Activated T-cell treated with anti-CD3 and anti-CD28 coated beads for 4 hours (primary cell): ENCODE measurements at places on chromosomes 1 and 21.

GRCh38 chr1:87451229-87451920 lies 122.7 kb downstream of the LMO4 start:
- no peak for DNase-seq

- no peak for DNase-seq
Measured at GRCh38 chr1:226568975-226569741, 20.6 kb downstream of the STUM start.

- no peak for DNase-seq
Measured at GRCh38 chr1:1593834-1594601, 5.9 kb downstream of the FNDC10 start.

- no peak for DNase-seq
Measured at GRCh38 chr1:82606546-82606945, 805.8 kb downstream of the ADGRL2 start.

DNA sequence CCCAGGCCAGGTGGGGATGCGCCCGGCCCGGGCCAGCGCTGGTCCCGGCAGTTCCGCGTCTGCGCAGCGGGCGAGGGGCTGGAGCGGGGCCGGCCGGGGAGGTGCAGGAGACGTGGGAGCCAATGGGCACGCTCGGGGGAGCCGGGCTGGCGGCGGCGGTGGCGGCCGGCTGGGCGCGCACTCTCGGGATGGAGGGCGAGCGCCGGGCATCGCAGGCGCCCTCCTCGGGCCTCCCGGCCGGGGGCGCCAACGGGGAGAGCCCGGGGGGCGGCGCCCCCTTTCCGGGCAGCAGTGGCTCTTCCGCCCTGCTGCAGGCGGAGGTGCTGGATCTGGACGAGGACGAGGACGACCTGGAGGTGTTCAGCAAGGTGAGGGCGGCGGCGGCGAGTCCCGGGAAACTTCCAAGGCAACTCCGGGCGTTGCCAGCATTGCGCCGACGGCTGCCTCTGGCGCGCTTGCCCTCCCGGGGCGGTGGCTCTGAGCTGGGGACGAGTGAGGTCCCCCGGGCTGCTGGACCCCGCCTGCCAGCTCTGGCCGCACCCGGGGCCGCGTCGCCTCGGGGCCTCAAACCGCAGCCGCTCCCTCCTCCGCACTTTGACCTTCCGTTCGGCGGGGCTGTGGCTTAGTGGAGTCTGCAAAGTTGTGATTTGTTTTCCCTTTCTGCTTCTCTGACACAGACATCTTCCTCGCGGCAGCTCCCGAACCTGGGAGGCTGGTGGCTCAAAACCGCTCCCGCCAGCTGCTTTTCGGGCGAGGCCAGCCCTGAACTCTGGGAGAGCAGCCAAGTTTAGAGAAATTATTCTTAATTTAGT lies at the start of gene SNX7:
Gene SNX7 (plus strand): TSS at position 178 of the 812 bp plus-strand sequence. CDS start 11 bp downstream, at position 189.
- DNase-seq: no peak

DNA sequence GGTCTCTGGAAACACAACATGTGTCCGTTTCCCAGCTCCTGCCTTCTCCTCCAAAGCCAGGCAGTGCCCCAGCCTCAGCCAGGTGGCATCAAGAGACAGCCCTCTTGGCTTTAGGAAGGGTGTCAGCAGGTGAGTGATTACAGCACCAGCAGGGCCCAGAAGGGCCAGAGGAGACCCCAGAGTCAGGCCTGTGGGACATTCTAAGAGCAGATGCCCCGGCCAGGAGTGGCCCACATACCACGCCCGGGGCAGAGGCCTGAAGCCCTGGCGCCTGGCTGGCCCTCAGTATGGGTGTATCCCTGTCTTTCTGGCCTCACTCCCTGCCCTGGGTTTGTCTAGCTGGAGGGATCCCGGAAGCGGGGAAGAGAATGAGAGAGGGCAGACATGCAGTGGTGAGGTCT lies 109.2 kb downstream of the CASZ1 start:
- no peak for DNase-seq

DNA sequence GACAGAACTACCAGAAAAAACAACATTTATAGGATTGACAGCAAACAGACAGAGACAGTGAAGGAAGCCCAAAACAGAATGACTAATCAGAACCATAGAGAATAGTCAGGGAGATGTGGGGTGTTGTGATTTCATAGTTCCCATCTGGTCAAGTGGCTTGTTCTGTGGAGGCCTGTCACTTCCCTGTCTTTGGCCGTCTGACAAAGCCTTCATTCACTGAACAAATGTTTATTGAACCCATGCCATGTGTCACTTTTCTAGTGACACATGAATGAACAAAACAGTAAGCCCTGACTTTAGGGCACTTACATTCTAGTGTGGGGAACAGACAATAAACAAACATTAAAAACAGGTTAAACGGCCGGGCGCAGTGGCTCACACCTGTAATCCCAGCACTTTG lies 3.2 kb upstream of the SRRM1 start:
- DNase-seq: no peak

- DNase-seq: no peak
Measured at GRCh38 chr1:16375521-16376340, 8.7 kb downstream of the SZRD1 start.

- DNase-seq: no peak
Measured at GRCh38 chr1:77942400-77943140, 36.3 kb downstream of the FUBP1 start.

GRCh38 chr1:94855307-94855700 lies 35.1 kb downstream of the SLC44A3 start:
- DNase-seq: no peak

- DNase-seq: no peak
Measured at GRCh38 chr1:193543259-193543658, 356.8 kb upstream of the B3GALT2 start.

DNA sequence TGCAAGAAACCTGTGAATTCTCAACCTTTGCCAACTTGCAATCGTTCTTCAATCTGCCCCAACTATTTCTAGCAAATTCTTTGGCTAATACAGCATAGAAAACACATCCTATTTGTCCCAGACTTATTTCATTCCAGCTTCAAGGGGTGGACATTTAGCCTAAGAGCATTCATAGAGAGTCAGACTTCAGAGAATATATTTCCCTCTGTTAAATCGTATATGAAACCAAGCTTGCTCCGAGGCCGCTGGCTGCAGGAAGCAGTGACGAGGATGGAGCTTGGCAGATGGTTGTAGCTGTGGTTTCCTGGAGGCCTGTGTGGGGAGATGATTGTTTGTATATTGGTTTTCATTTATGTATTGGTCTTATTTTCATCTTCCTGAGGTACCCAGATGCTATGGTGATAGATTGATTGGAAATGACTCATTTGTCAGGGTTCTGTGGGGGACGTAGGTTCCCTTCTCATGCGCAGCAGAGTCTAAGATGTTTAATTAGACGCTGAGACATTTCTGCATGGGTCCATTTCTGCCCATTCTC lies 26.1 kb downstream of the MAN1C1 start:
- peak; percentile 37 for DNase-seq

GRCh38 chr1:156504438-156504813 lies 3.9 kb upstream of the MEF2D start:
- DNase-seq: no peak

GRCh38 chr1:87202451-87202850 lies 126.2 kb upstream of the LMO4 start:
- no peak for DNase-seq

- DNase-seq: no peak
Measured at GRCh38 chr1:38044221-38045215, 2.1 kb downstream of the POU3F1 start.

DNA sequence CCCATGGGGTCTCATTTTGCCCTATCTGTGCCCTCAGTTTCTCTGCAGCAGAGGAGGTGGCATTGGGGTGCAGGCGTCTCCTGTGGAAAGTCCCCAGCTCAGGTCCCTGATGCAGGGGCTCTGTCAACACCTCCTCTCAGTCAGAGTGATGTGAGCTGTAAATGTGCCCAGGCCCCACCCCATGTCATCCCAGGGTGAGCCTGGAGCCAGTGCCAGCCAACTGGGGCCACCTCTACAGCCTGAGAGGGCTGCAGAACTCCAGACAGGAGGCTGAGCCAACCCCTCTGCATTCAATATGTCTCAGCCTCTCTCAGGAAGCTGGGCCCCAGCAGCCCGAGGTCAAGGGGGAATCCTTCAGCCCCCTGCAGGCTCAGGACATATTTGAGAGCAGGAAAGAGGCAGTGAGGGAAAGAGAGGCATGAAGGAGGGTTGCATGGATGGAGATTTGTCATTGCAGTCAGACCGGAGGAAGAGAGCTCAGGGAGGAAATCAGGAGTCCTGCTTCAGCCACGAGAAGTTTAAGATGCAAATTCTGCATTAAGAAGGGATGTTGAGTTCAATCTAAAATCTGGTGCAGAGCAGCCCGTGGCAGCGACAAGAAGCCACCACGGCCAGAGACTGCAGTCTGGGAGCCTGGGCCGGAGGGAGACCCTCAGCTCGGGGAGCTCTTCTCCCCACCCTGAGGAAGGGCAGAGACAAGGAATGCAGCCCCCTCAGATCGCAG lies 288.2 kb upstream of the VAMP3 start:
- no peak for DNase-seq

DNA sequence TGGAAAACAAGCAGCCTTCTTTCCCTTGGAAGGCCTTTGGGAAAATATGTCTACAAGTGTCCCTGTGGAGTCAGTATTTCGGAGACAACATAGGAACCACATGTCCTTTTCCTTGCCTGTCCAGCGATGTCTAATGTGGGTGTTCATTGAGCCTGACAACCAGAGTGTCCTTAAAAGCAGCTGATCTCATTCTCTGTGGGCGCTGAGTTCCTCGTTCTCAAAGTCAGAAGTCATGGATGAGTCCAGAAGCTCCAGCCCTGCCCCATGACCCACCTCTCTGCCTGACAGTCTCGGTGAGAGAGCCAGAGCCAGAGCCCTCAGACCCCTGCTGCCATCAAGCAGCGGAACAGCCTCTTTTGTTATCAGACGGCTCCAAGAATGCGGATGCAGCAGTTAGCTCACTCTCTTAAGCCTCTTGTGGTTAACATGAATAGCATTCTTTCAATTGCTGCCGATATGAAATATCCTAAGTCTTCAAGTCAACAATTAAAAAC lies 329.2 kb downstream of the TGFB2 start:
- no peak for DNase-seq

DNA sequence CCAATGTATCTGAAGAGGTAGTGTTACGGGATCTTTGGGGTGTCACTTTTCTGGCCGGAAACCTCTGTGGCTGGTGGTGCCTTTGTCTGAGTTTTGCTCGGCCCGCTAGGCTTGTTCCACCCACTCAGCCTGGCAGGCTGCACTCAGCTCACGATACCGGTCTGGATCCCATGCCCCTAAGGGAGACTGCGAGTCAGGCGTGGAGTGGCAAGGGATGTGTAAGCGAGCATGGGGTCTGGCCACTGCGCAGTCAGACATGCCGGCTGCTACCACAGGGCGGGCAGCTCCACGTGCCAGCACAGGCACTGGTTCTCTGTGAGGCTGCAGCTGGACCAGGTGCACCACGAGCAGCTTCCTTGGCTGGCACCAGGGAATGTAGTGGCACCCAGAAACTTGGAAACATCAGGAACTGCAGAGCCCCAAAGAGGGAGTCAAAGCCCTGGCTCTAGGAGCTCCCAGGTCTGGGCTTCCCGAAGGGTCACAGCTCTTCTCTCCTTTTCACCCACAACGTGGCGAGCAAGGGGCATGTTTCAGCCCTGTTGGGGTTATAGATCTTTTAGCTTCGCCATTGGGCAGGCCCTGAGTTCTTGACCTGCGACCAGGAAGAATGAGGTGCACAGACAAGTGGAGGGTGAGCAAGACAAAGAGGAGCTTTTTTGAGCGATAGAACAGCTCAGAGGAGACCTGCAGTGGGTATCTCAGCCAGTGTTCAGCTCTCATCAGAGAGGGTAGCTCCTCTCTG lies 23.8 kb upstream of the LRRC8C start:
- peak; percentile 45 for DNase-seq

DNA sequence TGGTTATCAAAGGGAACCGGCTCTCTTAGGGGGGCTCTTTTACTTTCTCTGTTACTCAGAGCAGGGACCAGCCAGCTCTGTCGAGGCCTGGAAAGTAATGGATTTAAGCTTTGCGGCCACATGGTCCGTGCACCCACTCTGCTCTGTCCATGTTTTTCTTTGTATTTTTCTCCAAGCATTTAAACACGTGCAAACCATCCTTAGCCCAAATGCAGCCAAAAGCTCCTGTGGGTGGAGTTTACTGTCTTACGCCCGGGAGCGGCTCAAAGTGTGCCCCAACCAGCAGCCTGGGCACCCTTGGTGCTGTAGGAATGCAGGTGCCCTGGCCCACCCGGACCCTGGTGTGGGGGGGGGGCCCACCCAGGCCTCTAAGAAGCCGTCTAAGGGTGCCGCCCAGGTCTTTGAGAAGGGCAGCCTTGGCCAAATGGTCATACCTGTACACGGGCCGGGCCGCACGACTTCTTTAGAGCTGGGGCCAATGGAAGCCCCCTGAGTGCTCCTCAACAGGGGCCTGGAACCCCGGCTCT lies 29.2 kb upstream of the POFUT2 start:
- no peak for DNase-seq

DNA sequence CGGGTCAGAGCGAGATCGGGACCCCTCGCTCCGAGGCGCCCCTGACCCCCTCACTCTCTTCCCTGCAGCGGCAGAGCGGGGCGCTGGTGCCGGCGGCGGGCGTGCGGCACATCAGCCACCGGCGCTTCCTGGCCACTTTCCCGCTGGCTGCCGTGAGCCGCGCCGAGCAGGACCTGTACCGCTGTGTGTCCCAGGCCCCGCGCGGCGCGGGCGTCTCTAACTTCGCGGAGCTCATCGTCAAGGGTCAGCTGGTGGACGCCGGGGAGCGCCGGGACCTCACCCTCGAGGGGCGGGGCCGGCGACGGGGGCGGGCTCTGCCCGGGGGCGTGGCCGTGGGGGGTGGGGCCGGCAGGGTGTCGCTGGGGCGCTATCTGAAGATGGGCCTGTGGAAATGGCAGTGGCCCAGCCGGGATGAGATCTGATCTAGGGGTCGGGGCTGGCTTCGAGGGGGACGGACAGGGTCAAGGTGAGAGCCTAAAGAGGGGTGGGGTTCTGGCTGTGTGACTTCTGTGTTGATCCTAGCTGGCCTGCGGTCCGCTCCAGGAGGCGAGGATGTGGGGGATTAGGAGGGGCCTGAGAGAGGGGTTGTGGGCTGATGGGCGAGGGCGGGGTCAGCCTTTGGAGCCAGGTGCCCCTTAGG lies 23.6 kb downstream of the PTPRU start:
- peak; percentile 34 for DNase-seq

GRCh38 chr1:27666791-27667254 lies 5.2 kb downstream of the IFI6 start:
- DNase-seq: no peak

DNA sequence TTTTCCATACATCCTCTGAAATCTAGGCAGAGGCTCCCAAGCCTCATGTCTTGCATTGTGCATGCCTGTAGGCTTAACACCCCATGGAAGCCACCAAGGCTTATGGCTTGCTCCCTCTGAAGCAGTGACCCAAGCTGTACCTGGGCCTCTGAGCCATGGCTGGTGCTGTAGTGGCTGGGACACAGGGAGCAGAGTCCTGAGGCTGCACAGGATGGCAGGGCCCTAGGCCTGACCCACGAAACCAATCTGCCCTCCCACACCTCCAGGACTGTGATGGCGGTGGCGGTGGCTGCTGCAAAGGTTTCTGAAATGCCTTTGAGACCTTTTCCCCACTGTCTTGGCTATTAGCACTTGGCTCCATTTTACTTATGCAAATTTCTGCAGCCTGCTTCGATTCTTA lies 429.5 kb downstream of the NPHP4 start:
- no peak for DNase-seq

DNA sequence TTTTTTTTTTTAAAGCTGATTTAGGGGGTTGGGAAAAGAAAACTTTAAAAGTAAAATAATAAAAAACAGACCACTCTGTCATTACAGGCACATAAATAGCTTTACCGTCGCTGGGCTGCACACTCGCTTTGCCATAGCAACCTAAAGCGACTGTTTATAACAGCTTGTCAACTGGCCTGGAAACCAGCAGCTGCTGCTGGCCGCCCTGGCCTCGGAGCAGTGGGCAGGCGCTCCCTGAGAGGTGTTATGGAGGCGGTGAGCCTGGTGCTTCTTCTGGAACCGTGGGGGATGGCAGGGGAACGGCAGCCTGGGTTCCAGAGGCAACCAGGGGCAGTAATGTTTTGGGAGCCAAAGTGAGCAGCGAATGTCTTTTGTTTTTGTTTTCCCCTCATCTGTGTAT lies 45.7 kb downstream of the ATP2B4 start:
- no peak for DNase-seq
